ENCODE measurements at places on chromosomes 7 and 10. TPM values are rescaled to one million over a fixed set of nuclear protein-coding genes. Genes with fewer than 3 reads are reported as not detected.
A peak's percentile ranks its signal among the peaks of the same experiment; 100 is the strongest.

The HYAL4 gene
- polyA plus RNA-seq: not detected

- peak; percentile 52 for DNase-seq
Observed at GRCh38 chr7:98202367-98203195, 8.7 kb upstream of the BHLHA15 start.

GRCh38 chr10:79345241-79346011, 1.8 kb upstream of the PPIF start:
- no peak for DNase-seq

DNA sequence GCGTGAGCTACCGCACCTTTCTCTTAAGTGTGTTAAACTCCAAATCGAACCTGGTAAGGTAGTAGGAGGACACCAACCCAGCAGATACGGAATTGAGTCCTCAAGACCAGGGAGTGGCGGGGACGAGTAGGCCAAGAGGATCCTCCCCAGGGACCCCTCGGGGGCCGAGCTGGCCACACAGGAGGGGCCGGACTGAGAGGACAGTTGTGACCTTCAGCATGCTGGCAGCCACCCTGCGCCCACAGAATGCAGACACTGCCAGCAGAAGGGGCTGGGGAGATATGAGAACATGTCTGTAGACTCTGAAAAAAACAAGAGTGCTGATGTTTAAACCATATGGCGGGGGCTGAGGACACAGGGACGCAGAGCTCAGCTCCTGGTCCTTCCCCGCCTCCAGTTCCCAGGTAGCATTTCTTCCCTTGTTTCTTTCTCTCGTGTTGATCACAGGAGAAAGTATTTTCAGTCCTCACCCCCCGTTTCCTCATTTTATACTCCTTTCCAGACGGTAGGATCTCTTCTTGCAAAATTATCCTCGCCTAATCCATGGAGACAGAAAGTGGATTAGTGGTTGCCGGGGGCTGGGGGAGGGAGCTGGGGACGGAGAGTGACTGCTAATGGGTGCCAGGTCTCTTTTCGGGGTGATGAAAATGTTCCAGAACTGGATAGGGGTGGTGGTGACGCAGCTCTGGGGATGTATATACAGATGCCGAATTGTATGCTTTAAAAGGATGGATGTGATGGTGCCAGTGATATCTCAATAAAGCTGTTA, 11.5 kb upstream of the UNCX start:
- DNase-seq: no peak

The ANKRD1 gene
- polyA plus RNA-seq: not detected

The RBP4 gene
- not detected for polyA plus RNA-seq

The KBTBD2 gene
- polyA plus RNA-seq: 79.2 TPM

GRCh38 chr10:60434418-60435046, 44.9 kb upstream of the ANK3 start:
- no peak for DNase-seq

DNA sequence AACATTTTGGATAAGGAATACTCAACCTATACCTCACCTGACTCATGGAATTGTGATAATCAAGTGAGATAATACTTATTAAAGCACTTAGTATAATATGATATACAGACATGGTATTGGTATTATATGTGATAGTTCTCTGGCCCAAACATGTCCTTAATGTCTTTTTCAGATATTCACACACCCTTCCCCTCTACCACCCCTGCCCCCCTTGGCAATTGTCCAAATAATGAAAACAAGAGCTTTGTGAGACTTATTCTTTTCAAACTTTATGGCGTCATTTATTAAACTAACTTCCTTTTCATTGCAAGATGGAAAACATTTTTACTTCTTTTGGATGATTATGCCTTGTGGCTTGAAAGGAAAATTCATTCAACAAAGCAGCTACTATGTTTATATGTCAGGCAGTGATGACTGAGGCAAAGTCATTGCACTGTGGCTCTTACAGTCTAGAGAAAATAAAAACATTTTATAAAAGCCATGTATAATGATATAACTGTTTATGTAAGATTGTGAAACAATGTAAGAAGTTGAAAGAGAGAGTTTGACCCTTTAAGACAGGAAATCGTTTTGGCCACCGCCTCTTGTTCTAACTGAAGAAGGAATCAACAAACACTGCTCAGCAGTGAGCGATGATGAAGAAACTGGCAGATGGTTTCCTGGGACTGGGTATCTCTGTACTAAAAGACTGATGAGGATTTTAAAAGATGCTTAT, 27.4 kb downstream of the MINPP1 start:
- DNase-seq: no peak

The PON1 gene
- polyA plus RNA-seq: not detected

GRCh38 chr7:72078301-72078700, 333.8 kb downstream of the CALN1 start:
- DNase-seq: no peak

GRCh38 chr10:12637649-12638048, 288.3 kb downstream of the CAMK1D start:
- DNase-seq: no peak

- no peak for DNase-seq
Observed at GRCh38 chr7:158444501-158445420, 142.9 kb downstream of the PTPRN2 start.

GRCh38 chr10:131656009-131656408, 244.8 kb upstream of the PPP2R2D start:
- DNase-seq: no peak

- no peak for DNase-seq
Observed at GRCh38 chr7:66687186-66687585, 53.3 kb upstream of the RABGEF1 start.

The LBX1 gene
- not detected for polyA plus RNA-seq

Data from immature natural killer cell (primary cell).